ENCODE measurements at places on chromosomes 1 and 21. TPM values are rescaled to one million over a fixed set of nuclear protein-coding genes. Genes with fewer than 3 reads are reported as not detected.

The S100A7 gene
- not detected for total RNA-seq

The NEGR1 gene
- not detected for total RNA-seq

The DPT gene
- not detected for total RNA-seq

The GPR137B gene
- 0.27 TPM for total RNA-seq

The RPS6KC1 gene
- total RNA-seq = 30.6 TPM

The CELA2B gene
- total RNA-seq = not detected

The RGS13 gene
- total RNA-seq = not detected

The C8A gene
- 15.0 TPM for total RNA-seq

The TMEM52 gene
- total RNA-seq = 12.9 TPM

The ESPN gene
- 38.5 TPM for total RNA-seq

The KDF1 gene
- 2.4 TPM for total RNA-seq

The LCE2C gene
- not detected for total RNA-seq

The NTNG1 gene
- total RNA-seq = not detected

The EPHX1 gene
- 28.8 TPM for total RNA-seq

The UMODL1 gene
- total RNA-seq = not detected

The FOXD2 gene
- 0.07 TPM for total RNA-seq

The RGS16 gene
- not detected for total RNA-seq

The SLC9C2 gene
- total RNA-seq = not detected

The PPIH gene
- total RNA-seq = 72.6 TPM

The WNT3A gene
- not detected for total RNA-seq

The FASLG gene
- total RNA-seq = not detected

The OR2L2 gene
- not detected for total RNA-seq

The WDR64 gene
- not detected for total RNA-seq

The LCE1E gene
- total RNA-seq = not detected

The KRTAP10-11 gene
- total RNA-seq = not detected

The CD1D gene
- total RNA-seq = not detected

The OR2T27 gene
- total RNA-seq = not detected

The SPRR2E gene
- total RNA-seq = not detected

The DNASE2B gene
- not detected for total RNA-seq

The PTPN22 gene
- total RNA-seq = not detected

The DMRTA2 gene
- total RNA-seq = not detected

The BEND5 gene
- total RNA-seq = not detected

The ARHGAP30 gene
- 0.20 TPM for total RNA-seq

The PRAMEF17 gene
- not detected for total RNA-seq

The CNKSR1 gene
- total RNA-seq = 3.4 TPM

The SPRR4 gene
- total RNA-seq = not detected

The BSND gene
- total RNA-seq = not detected
